GM12891 (cell line): ENCODE measurements at places on chromosomes 3 and 15.

- DNase-seq, result no peak
Measured at GRCh38 chr15:78223396-78224022, 10.9 kb downstream of the ACSBG1 start.

GRCh38 chr3:8557298-8557697 is 55.7 kb downstream of the LMCD1 start:
- DNase-seq, result no peak

DNA sequence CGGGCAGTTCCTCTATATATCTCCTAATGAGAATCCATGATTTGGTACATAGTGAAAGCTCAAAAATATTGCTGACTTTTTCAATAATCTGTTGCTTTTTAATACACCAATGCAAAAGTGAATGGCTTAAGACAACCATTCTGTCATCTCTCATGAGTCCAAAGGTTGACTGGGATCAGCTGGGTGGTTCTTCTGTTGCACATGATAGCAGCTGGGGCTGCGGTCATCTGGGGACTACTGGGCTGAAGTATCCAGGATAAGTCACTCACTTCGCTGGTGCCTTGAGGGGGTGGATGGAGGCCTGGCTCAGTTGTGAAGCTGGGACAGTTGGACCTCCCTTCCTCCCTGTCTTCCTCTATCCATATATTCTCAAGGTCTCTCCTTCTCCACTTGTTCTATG is 53.7 kb downstream of the NOX5 start:
- DNase-seq, result no peak

GRCh38 chr15:33215941-33216872 is 21.7 kb upstream of the FMN1 start:
- peak; percentile 18 for DNase-seq

GRCh38 chr3:141280690-141281089 is 49.1 kb downstream of the PXYLP1 start:
- no peak for DNase-seq
